Stimulated activated CD8-positive, alpha-beta memory T cell treated with anti-CD3 and anti-CD28 coated beads, Interleukin-2, amount 100 ng/mL, for 48 hours (primary cell): ENCODE measurements at places on chromosomes 16 and 17.

- no peak for DNase-seq
Observed at GRCh38 chr16:67672739-67673662, 6.4 kb downstream of the C16orf86 start.

- DNase-seq = no peak
Observed at GRCh38 chr17:60671482-60671881, 6.2 kb upstream of the BCAS3 start.

DNA sequence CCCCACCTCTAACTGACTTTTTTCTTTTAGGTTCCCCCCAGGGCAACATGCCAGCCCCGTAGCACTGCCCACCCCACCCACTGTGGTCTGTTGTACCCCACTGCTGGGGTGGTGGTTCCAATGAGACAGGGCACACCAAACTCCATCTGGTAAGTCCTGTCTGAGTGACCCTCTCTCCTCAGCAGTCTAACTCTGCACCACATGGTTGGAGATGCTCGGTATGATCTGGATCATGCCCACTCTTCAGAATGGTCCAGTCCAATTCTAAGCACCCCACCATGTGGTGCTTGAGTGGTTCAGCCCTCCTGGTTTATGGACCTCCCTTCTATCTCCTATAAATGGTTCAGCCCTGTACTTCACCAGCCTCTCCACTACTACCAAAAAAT is 5.9 kb downstream of the KDM6B start:
- DNase-seq = no peak

- DNase-seq = no peak
Observed at GRCh38 chr17:76579281-76579680, 6.4 kb downstream of the ST6GALNAC2 start.

- DNase-seq = no peak
Observed at GRCh38 chr17:3318336-3318735, 20.2 kb upstream of the OR3A1 start.

GRCh38 chr16:8971416-8971815 is 7.7 kb upstream of the USP7 start:
- no peak for DNase-seq

DNA sequence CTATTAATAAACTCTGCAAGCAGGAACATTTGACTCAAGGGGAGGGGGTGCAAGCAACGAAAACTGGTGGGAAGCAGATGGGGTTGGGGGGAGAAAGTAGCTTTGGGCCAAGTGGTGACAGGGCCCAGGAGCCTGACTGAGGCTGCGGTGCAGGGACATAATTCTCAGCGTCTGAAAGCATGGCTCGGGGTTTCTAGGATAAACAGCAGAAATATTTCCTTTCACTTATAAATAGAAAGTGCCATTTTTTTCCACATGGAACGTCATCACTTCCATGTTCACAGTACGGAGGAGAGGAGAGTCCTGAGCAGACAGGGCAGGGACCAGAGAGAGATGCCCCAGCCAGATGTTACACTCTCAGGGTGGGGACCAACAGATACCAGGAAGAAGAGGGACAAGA is 197.1 kb downstream of the ZFHX3 start:
- no peak for DNase-seq

- DNase-seq = no peak
Observed at GRCh38 chr17:10117581-10118001, 80.8 kb downstream of the GAS7 start.

DNA sequence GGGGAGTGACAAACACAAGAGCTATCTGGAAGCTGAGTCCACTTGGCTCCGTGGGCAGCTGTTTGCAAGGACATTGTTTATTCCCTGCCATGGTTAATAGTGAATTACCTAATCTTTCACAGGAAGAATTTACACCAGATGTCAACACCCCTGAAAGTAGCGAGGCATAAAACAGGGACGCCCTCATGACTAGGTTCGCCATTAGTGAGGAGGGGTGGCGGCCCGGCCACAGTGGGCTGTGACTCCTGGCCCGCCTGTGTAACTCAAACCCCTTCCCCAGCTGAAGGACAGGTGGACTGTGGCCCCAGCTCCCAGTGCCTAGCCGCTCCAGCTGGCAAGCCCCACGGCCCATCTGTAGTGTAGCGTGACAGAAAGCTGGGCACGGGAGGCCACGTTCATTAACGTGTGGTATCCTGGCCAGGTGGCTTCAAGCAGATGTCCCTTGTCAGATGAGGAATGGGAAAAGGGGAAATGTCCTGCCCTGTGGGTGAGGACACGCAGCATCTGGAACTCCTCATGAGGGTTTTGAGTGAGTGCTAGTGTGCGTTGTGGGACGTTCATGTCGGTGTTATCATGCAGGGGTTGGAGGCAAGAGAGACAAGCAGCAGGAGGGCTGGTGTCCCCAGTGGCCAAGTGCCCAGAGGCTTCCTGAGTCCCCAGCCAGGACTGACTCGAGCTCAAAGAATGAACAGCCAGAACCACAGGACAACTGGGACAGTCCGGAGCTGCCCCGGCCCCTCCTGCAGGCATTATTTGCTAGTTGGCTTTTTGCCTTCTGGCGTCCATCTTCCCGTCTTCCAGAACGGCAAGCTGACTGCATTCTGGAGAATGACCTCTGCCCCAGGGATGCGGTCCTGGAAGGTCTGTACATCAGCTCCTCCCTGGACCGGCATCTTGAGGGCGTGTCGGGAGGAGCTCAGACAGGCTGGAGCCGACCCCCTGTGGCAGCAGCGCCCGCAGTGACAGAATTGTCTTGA is 19.2 kb downstream of the KDM8 start:
- no peak for DNase-seq

DNA sequence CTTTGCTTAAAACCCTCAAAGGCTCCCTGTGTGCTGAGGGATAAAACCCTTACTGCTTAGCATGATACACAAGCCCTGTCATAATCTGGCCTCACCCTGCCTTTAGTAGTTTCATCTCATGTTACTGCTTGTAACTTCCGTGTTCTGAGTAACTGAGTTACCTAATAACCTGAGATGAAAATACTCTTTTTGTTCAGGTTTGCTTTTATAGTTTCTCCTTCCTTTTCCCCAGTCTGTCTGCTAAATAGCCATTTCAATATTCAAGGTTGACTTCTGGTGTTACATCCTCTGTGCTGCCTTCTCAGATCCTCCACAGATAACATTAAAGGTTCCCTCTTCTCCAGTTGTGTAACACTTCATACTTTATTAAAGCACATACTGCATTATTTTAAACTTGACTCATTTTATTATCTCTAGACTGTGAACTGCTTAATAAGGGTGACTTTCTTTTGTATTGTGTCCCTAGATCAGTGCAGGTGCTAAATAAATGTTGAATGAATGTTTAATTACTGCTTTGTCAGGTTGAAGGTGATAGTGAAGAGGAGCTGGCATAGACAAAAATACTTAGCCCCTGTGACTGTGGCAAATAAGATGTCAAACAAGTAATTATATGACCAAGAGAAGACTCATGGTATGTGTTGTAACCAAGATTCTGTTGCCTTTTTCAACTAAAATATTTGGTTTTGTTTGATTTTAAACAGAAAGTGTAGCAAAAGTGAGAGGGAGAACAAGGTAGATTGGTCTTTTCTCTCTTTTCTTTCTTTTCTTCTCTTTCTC is 47.8 kb downstream of the NFAT5 start:
- DNase-seq = no peak

DNA sequence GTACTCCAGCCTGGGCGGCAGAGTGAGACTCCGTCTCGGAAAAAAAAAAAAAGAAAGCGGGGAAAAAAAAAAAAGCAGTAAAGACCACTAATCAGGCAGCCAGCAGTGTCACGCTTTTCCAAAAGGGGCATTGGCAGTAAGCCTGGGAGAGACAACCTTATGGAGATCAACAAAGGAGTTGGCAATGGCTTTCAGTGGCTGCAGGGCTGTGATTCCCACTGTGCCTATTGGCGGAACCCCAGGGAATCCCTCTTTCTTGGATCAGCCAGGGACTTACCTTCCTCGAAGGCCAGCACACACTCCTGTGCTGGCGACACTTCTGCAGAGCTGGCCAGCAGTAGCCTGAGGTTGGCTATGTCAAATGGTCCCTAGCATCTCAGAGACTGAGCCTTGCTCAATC is 43.2 kb upstream of the ZFHX3 start:
- DNase-seq = no peak

- no peak for DNase-seq
Observed at GRCh38 chr16:73064212-73064993, 16.5 kb upstream of the ZFHX3 start.

DNA sequence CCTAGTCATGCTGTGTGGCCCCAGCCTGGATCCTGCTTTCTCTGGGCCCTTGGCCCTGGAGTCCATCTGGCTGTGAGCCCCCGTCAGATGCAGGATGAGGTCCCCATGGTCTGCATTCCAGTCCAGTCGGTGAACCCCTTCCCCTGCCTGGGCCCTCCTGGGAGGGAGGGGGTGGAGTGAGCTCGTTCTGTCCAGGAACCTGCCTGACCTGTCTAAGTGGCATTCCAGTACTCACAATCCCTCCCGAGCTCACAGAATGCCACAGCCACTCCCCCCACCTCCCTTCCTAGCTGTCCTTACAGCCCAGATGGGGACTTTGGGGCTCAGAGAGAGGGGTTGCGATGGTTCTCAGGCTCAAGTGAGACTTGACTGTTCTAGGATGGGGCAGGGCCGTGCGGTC is 15.5 kb downstream of the SPNS2 start:
- DNase-seq = no peak

GRCh38 chr17:44269535-44270240 is 1.8 kb upstream of the SLC4A1 start:
- DNase-seq = no peak

DNA sequence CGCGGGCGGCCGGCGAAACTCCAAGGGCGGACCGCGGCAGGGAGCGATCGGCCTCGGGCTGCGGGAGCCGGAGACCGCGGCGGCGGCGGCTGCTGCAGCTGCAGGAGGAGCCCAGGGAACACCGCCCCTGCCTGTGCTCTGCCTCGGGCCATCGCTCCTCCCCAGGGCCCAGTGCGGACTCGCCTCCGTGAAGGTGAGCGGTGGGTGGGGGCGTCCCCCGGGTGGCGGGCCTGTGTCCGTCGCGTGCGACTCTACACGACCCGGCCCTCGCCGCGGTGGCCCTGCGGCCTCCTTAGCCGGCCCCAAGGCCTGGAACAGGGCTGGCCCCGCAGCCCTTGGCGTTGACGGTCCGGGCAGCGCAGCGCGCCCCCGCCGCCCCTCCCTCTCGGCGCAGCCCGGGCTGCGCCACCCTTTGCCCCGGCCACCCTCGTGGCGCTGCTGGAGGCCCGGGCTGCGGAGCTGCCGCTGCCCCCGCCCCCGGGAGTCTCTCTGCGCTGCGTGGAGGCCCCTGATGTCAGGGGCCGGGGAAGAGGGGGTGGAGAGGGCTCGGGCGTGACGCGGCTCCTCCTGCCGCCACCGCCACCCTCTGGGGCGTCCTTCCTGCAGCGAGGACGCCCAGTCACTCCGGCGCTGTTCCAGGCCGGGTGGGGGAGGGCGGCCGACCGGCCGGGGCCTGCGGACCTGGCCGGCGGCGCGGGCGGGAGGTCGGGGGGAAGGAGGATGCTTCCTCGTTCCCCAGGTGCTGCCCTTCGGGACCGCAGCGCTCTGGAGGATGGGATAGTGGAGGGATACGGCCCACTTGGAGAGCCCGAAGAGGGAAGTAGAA is 485 bp downstream of the DYNLL2 start:
- DNase-seq = peak; percentile 47

DNA sequence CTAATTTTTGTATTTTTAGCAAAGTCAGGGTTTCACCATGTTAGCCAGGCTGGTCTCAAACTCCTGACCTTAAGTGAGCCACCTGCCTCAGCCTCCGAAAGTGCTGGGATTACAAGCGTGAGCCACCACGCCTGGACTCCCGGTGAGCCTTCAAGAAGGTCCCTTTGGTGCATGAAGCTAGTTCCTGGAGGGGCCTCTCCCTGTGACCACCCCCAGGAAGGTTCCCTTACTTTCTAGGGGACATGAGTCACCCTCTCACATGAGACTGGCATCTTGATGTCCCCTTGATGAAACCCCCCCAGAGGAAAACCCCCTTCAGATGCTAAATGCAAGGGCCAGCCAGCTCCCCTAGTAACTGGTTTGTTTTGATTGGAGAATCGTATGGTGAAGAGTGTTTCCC is 12.8 kb downstream of the CARHSP1 start:
- DNase-seq = no peak

- no peak for DNase-seq
Observed at GRCh38 chr17:4537451-4538235, 17.5 kb downstream of the MYBBP1A start.

GRCh38 chr16:77480681-77481315 is 46.0 kb upstream of the ADAMTS18 start:
- no peak for DNase-seq

DNA sequence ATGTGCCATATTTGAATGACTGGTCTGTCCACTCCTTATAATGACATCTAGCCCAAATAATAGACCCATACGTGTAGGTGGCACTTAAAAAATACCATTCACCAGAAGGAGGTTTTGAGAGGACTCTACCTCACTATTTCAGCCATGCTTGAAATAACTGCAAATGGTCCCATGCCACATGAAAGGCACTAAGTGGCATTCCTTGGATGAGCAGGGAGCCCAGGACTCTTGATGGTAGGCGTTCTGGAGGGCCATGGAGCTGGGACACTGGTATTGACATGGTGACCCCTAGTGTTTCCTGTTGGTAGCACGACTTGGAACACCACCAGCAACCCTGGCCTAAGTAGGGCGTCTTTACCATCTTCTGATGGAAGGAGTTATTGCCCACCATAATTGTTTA is 148.7 kb upstream of the ZFHX3 start:
- peak; percentile 8 for DNase-seq

DNA sequence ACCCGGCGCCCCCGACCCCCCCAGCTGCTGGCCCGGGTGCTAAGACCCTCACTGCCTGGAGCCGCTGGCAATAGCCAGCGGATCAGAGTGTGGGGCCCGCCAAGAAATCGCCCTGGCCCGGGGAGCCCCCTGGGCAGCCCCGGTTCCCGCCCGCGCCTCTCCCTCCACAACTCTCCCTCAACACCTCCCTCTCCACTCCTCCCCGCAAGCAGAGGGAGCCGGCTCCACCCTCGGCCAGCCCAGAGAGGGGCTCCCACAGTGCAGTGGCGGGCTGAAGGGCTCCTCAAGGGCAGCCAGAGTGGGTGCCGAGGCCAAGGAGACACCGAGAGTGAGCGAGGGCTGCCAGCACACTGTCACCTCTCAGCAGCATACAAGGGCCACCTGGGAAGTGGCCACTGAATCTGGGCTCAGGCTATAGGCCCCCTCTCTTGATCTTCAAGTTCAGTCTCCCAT is 385.5 kb downstream of the SEC14L1 start:
- DNase-seq = no peak

DNA sequence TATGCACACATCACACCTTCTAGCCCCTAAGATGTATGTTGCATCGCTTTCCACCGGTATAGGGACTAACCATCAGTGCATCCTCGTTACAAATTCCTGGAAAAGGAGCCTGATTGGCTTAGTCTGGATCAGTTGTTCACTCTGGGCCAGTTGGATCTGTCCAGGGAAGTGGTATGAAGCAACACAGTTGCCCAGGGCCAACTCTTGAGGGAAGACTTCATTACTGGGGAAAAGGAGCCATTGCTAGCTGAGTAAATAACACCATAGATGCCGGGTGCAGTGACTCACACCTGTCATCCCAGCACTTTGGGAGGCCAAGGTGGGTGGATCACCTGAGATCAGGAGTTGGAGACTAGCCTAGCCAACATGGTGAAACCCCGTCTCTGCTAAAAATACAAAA is 275.2 kb upstream of the RBFOX1 start:
- no peak for DNase-seq

- no peak for DNase-seq
Observed at GRCh38 chr16:55261301-55261700, 62.7 kb upstream of the IRX6 start.
